ENCODE measurements at places on chromosomes 6 and 20.

- no peak for DNase-seq
Measured at GRCh38 chr6:156182356-156182755, 594.8 kb upstream of the ARID1B start.

- DNase-seq = no peak
Measured at GRCh38 chr6:13725570-13725969, 13.9 kb upstream of the RANBP9 start.

- no peak for DNase-seq
Measured at GRCh38 chr20:15289337-15289736, 951.9 kb upstream of the FLRT3 start.

DNA sequence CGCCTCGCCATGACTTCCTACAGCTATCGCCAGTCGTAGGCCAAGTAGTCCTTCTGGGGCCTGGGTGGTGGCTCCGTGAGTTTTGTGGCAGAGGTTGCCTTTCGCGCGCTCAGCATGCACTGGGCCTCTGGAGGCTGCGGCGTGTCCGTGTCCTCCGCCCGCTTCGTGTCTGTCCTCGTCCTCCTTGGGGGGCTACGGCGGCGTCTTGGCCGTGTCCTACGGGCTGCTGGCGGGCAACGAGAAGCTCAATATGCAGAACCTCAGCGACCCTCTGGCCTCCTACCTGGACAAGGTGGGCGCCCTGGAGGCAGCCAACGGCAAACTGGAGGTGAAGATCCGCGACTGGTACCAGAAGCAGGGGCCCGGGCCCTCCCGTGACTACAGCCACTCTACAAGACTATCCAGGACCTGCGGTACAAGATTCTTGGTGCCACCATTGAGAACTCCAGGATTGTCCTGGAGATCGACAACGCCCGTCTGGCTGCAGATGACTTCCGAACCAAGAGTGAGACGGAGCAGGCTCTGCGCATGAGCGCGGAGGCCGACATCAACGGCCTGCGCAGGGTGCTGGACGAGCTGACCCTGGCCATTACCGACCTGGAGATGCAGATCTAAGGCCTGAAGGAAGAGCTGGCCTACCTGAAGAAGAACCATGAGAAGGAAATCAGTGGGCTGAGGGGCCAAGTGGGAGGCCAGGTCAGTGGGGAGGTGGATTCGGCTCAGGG is 296.3 kb downstream of the OGFRL1 start:
- no peak for DNase-seq

DNA sequence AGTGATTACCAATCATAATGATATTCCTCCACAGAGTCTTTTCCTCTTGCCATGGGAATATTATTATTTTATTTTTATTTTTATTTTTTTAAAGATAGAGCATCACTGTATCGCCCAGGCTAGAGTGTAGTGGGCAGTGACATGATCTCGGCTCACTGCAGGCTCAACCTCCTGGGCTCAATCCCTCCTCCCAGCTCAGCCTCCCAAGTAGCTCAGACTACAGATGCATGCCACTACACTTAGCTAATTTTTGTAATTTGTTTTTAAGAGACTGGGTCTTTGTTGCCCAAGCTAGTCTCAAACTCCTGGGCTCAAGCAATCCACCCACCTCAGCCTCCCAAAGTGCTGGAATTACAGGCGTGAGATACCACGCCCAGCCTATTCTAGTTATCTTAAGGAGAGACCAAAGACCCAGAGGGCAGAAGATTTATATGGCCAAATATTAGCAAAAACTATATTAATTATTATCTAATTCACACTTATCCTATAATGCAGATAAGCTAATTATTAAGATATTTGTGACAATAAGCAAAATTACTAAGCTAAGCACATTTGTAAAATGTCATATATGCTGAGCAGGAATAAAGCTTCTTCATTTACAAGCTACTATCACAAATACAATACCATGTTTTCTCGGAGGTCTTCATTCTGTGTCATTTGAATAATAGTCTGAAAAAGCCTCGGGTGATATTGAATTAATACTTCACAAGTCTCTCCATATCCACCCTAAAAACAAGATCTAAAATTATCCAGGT is 63.5 kb downstream of the HACE1 start:
- no peak for DNase-seq

- DNase-seq = peak; percentile 65
Measured at GRCh38 chr6:107244082-107244741, 128.9 kb upstream of the BEND3 start.

Measured in RPMI8226 (cell line).